ENCODE measurements at places on chromosomes 3 and 15.

DNA sequence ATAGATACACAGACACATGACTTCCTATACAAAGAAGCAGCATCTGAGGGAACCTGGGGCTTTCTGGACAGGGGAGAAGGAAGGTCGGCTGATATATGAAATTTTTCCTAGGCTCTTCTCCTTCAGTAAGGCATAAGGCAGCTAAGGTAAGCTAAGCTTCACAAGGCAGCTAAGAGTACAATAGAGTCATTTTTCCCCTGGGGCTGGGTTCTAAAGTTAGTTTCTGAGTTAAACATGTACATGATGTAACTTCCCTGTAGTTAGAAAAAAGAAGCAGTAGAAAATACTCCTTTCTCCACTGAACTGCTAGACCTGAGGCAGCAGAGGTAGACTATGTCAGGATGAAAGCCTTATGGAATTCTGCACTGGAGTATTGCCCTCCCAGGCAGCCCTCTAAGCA, 109.6 kb downstream of the PLD1 start:
- no peak for DNase-seq

DNA sequence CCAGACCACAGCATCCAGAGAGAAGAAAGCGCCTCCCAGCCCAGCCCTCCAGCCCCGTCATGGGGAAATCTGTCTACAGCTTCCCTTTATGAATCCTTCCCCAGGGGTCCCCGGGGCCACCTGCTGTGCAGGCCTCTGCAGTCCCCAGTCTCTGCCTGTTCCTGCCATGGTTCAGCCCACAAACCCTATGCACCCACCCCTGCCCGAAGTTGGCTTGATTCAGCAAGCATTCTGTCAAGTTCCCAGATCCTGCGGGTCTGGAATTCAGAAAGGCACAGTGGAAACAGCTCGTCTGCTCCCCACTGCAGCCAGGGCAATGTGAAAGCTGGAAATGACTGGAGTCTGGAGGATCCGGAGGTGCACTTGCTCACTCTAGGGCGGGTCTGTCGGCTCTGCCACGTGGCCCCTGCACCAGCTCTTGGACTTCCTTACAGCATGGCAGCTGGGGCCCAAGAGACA, 2.9 kb upstream of the OCA2 start:
- no peak for DNase-seq

- no peak for DNase-seq
Measured at GRCh38 chr3:59316688-59317275, 267.0 kb upstream of the CFAP20DC start.

- DNase-seq: no peak
Measured at GRCh38 chr3:143531101-143531500, 317.2 kb downstream of the SLC9A9 start.

GRCh38 chr3:172188511-172188910, 149.1 kb downstream of the FNDC3B start:
- no peak for DNase-seq

All from HEK293T (cell line).